A549 treated with Hydrocortisone at 1 μM for 4 hours (cell line): ENCODE measurements at places on chromosomes 5 and 9. TPM values are rescaled to one million over a fixed set of nuclear protein-coding genes. Genes with fewer than 3 reads are reported as not detected.

TMEM215 gene
- total RNA-seq = 0.02 TPM in 1 of 5 replicates, not detected in the others

RC3H2 gene
- 15.6 to 22.7 TPM (median 21.2 TPM) in 5 replicates for total RNA-seq

AQP7 gene
- total RNA-seq = 0.28 to 0.56 TPM (median 0.33 TPM) in 5 replicates

SNX24 gene
- total RNA-seq = 18.7 to 25.9 TPM (median 23.1 TPM) in 5 replicates

ENTREP1 gene
- 0.52 to 0.84 TPM (median 0.76 TPM) in 5 replicates for total RNA-seq

TMEM232 gene
- total RNA-seq = 0.20 TPM in 2 of 5 replicates, not detected in the others

PTGS1 gene
- 1.5 to 1.8 TPM (median 1.5 TPM) in 5 replicates for total RNA-seq

SV2C gene
- not detected in 5 replicates for total RNA-seq
